ENCODE measurements at places on chromosomes 6 and 20. TPM values are rescaled to one million over a fixed set of nuclear protein-coding genes. Genes with fewer than 3 reads are reported as not detected.

GRCh38 chr6:132788658-132789395 is 9.6 kb downstream of the SLC18B1 start:
- DNase-seq, result no peak

NOX3 gene
- not detected for total RNA-seq

DNA sequence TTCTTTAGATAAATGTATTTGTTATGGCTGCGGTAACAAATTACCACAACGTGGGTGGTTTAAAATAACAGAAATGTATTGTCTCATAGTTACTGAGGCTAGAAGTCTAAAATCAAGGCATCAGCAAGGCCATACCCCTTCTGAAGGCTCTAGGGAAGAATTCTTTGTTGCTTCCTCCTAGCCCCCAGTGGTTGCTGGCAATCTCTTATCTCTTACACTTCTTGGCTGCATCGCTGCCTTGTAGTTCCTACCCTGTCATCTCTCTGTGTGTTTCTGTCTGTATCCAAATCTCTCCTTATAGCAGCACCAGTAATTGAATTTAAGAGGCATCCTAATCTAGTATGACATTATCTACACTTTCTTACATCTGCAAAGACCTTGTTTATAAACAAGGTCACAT is 534.7 kb downstream of the PHF3 start:
- no peak for DNase-seq

DNA sequence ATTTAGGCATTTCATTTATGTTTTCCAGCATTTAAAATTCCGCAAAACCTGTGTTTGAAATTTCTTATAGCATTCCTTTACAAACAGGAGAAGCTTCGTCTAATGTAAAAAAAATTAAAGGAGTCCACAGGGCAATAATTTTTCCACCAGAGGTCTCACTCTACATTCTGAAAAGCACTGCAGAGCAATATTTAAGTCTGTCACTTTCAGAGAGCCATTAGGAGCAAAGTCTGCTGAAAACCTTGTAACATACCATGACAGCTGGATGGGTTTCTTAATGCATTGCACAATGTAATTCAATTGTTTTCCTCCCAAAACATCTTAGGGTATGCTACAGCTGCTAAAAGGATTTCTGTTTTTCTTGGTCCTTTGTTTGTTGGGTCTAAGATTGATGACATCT is 18.0 kb downstream of the BAG2 start:
- DNase-seq, result no peak

DAAM2 gene
- total RNA-seq, result 23.0 TPM

DNA sequence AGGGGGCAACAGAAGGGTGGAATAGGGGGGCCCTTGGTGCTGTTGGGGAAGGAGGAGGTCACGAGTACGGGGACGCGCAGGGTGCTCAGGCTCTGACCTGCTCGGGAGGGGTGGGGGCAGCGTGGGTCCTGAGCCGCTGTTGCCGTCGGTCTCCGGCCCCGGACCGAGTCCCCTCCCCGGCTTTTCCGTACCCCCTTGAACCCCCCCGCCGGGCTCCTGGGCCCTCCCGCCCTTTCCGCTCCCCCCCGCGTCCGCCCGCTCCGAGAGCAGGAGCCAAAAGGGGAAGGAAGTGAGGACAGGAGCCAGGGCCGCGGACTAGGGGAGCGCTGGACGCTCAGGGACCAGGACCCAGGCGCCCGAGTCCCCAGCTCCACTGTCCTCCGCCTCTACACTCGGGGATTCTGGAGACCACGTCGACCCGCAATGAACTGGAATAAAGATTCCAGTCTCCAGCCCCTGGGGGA is at the start of gene RGL2:
RGL2 (minus strand) TSS at position 170 of the 464 bp plus-strand sequence. CDS start 332 bp downstream, outside the sequence.
- peak; percentile 89 for DNase-seq

- DNase-seq, result no peak
Measured at GRCh38 chr6:146857980-146858347, 259.2 kb downstream of the ADGB start.

DNA sequence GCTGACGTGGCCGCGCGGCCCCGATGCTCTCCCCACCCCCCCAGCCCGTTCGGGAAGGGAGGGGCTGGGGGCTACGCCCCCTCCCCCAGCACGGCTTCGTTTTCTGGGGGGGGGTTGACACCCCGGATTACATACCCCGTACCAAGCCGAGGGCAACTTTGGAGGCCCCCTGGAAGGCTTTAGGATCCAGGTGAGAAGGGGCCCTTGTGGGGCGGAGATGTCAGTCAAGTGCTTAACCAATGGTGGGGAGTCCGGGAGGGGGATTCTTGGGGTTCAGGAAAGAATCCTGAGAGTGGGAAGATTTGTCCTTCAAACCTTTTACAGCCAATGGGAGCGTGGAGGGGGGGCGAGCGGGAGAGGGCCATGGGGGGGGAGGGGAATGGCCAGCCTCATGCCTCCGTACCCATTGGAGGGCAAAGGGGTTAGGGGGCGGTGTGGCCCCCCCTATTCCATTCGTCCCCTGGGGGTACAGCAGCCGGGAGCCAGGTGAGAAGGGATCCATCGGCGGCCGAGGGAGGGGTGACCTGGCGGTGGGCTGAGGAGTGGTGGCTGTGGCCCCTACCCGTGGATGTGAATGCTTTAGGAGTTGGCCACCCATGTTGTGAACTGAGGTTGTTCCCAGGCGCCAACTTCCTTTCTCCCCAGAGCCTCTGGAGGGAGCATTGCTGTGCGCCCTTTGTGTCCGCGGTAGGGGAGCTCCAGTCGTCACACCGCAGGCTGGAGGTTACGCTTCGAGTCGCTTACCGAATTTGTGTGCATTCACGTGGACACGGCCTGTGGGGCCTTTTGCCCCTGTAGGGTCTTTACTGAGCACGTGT is 682 bp downstream of the BRD2 start:
- peak; percentile 81 for DNase-seq

DNA sequence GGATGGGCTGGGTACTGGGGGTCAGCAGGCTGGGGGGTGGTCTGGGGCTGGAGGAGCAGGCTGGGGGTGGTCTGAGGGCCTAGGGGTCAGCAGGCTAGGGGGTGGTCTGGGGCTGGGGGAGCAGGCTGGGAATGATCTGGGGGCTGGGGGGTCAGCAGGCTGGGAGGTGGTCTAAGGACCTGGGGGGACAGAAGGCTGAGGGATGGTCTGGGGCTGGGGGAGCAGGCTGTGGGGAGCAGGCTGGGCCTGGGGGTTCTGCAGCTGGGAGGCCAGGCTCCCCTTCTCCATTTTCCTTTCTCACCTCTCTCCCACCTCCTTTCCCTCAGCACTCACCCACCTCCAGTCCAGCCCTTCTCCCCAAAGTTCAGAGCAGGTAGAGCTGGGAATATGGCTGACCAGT is 114.2 kb downstream of the PSMB1 start:
- DNase-seq, result no peak

LY6G6F gene
- not detected for total RNA-seq

- no peak for DNase-seq
Measured at GRCh38 chr6:83169511-83169910, 23.6 kb downstream of the PGM3 start.

GRCh38 chr20:37515876-37516275 is 5.2 kb upstream of the NNAT start:
- DNase-seq, result no peak

GINS1 gene
- 3.8 TPM for total RNA-seq

- DNase-seq, result no peak
Measured at GRCh38 chr6:154460306-154461071, 50.0 kb downstream of the CNKSR3 start.

GRCh38 chr6:149332602-149333265 is 15.2 kb downstream of the TAB2 start:
- DNase-seq, result no peak

MICB gene
- 2.9 TPM for total RNA-seq

ZNF292 gene
- total RNA-seq, result 84.1 TPM

E2F1 gene
- 2.0 TPM for total RNA-seq

CGAS gene
- 5.2 TPM for total RNA-seq

DNA sequence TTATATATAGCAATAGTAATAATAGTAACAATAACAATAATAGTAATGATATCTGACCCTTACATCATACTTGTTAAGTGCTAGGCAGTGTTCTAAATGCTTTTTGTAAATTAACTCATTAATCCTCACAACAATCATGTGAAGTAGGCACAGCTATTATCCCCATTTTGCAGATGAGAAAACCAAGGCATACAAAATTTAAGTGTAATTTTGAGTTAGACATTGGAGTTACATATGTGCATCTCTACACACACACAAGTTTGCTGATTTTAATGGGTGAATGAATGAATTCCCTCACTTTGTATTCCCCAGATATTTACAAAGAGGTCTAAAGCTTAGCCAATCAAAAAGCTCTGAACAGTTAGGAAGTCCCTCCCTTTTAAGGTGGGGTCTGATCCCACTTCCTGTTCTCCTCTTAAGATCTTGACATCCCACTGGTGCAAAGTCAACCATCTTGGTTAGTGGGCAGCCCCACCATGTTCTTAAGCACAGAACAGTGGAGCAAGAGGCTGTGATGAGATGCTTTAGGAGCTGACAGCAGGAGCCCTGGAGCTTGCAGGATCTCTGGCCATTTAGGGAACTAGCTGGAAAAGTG is 85.3 kb upstream of the FOXP4 start:
- no peak for DNase-seq

HLA-G gene
- total RNA-seq, result not detected

- no peak for DNase-seq
Measured at GRCh38 chr20:51484141-51484815, 58.2 kb downstream of the NFATC2 start.

OPN5 gene
- total RNA-seq, result not detected

- DNase-seq, result no peak
Measured at GRCh38 chr6:27806981-27807440, 105.2 kb downstream of the OR2B2 start.

PACRG gene
- 9.7 TPM for total RNA-seq

GRCh38 chr6:113351173-113351834 is 505.8 kb upstream of the MARCKS start:
- no peak for DNase-seq

DNA sequence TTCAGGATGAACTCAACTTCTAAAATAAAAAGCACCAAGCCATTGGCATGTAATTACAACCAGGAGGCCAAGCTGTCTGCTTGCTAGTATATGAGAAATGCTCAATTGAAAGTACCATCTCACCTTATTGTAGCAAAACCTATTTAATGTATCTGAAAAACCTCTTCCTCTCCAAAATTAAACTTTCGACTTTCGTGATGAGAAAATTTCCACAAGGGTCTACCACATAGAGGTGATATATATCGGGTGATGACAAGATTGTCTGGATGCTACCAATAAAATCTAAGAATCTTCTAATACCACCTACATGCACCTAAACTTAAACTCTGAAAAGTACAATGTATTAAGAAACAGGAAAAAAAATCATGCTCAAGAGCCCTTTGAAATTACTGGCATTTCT is 74.2 kb downstream of the ATXN1 start:
- DNase-seq, result no peak

DNA sequence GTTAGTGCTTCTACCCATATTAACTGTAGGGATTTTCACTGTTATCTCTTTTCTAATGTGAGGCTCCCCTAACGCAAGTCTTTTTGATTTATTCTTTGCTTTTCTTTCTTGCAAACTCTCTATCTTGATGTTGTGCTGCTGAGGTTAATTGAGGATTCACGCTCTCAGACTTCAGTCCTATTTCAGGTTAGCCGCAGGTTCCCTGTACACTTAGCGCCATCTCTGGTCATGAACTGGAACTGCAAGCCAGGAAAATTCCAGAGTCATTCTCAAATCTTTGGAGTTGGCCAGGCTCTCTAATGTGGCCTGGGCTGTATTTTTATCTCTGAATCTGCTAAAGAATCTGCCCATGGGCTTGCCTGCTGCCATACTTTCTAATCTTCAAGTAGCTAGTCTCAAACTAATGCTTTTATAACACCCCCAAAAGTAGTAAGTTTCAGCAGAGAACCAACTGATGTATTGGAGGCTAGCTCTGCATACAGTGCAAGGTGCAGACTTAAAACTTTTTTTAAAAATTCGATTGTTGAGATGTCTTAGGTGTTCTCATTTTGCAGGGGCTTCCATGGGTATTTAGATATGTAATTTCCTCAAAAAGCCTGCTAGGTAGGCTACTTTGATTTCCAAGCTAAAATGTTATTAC is 91.1 kb upstream of the OPRM1 start:
- DNase-seq, result no peak

IFT52 gene
- 33.9 TPM for total RNA-seq

NR2E1 gene
- 0.18 TPM for total RNA-seq

GRCh38 chr6:133969285-133969920 is 16.4 kb downstream of the TBPL1 start:
- DNase-seq, result no peak

DNA sequence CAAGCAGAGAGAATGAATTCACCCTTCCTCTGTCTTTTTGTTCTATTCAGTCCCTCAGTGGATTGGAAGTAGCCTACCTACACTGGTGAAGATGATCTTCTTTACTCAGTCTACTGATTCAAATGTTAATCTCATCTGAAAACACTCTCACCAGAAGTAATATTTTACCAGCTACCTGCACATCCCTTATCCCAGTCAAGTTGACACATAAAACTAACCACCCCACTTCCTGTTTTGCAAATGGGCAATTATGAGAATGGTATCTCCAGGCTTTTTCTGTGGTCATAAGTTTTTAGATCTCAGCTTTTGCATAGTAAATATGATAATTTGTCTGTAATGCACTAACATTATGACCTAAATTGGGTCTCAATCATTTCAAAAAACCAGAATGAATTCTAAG is 228.8 kb upstream of the ECI2 start:
- no peak for DNase-seq

- DNase-seq, result no peak
Measured at GRCh38 chr6:149815788-149816187, 48.4 kb downstream of the LRP11 start.

WFDC2 gene
- total RNA-seq, result 244 TPM

GRCh38 chr20:17843246-17844132 is 125.1 kb downstream of the SNX5 start:
- peak; percentile 69 for DNase-seq

KIF25 gene
- total RNA-seq, result not detected

RAB44 gene
- total RNA-seq, result 1.0 TPM

DNA sequence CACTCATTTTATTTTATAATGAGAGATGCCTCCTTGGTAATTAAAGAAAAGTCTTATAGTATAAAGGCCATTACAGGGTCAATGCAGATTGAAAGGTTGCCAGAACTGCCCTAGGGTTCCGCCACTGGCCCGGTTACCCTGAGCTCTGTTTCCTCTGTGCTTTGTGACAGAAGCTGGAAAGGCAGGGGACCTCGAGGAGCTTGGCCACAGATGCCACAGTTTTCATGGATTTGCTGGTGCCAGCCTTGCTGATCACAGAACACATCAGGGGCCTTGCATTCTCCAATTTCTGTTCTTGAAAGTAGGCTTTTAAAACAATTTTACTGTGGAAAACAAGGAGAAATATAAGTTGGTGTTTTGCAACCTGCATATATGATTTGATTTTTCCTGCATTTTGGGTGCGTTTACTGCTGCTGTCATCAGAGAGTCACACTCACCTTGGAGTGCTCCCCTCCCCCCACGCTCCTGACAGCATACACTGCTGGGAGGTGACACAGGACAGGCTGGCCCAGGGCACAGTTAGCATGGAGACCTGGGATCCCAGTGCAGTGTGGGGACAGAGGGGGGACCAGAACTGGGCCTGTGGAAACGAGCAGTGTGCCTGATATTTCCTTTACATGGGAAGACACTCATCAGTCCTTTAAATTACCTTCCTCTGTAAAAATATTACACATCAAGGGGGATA is 142.8 kb downstream of the CFAP61 start:
- DNase-seq, result no peak

All from ureter (tissue), 1 donor.